Glutamatergic neuron (in vitro differentiated cells): ENCODE measurements at places on chromosomes 6 and 20. TPM values are rescaled to one million over a fixed set of nuclear protein-coding genes. Genes with fewer than 3 reads are reported as not detected.

DNA sequence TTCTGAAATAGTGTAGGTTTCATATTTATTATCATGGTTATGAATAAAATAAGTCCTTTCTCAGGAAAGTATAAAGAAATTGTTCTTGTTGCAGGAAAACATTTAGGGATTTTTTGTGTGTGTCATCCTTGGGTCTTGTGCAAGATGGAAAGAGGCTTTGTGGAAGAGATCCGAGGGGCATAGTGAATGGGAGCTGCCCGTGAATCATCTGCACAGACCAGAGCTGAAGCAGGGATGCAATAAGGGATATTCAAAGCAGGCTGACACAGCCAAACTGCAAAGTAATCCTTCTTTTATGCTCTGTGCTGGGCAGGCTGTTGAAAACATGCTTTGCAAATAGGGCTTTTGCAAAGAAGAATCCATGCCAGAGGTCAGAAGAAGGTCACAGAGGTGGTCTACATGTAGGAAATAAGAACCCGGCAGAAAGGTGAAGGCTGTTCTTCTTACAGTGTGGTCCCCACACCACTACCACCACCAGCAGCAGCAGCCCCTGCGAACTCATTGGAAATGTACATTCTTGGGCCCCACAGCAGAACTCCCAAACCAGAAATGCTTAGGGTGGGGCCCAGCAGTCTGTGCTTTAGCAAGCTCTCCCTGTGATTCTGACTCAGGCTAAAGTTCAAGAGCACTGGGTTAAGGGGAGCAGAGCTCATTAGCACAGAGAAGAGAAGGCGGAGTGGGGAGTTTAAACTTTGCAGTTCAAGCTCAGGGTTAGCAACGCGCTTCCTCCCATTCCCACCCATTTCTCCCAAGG is 237.6 kb downstream of the QKI start:
- peaks cover under 1% of the 10 kb centered on the region for H3K36me3 ChIP-seq
- H3K27me3 ChIP-seq, result no peaks in the 10 kb centered on the region
- H3K4me1 ChIP-seq, result peaks cover 2% of the 10 kb centered on the region
- H3K4me3 ChIP-seq, result no peak overlapping the region
- H3K27ac ChIP-seq, result no peak overlapping the region
- no peak for DNase-seq

DNA sequence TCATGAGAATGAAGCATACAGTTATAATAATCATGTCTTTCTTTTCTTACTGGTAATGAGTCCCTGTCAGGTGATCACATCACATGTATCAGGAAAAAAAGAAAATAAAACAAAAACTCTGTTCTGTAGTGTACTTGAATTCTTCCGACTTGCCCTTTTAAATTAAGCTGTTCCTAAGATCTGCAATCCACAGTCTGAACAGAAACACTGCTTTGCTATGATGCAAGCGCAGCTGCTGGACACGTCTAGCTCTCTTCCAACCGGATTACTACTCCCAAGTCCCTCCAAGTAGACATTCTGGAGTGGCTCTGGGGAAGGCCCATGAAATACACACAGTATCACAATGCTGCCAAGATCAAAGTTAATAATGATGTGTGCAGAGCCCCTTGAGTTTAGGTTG is 83.7 kb downstream of the FYN start:
- H3K27me3 ChIP-seq, result peaks cover 2% of the 10 kb centered on the region
- peaks cover 44% of the 10 kb centered on the region for H3K4me1 ChIP-seq
- DNase-seq, result no peak
- H3K36me3 ChIP-seq, result no peaks in the 10 kb centered on the region
- no peak overlapping the region for H3K27ac ChIP-seq

Gene PRR18
- total RNA-seq, result not detected

DNA sequence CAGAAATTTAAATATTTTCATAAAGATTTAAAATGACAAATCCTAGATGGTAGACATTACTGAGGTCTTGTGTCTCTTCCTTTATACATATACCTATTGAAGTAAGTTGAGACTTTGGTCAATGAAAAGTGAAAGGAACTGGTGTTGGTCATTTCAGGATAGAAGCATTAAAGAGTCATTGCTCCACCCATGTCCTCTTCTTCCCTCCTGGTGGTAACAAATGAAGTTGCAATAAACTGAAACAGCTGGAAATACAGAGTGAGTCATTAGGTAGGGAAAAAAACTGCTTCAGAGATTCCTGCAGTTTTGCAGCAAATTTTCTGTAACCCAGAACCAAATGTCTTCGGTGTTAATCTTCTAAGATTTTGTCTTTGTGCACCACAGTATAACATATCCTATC is 448.0 kb downstream of the EYS start:
- H3K4me3 ChIP-seq, result no peak overlapping the region
- H3K27me3 ChIP-seq, result no peaks in the 10 kb centered on the region
- no peak overlapping the region for H3K27ac ChIP-seq
- no peak for DNase-seq

Gene ZSCAN31
- 6.9 TPM for total RNA-seq

Gene OPRM1
- total RNA-seq, result not detected

- H3K27ac ChIP-seq, result no peak overlapping the region
- DNase-seq, result no peak
- no peaks in the 10 kb centered on the region for H3K4me1 ChIP-seq
- no peaks in the 10 kb centered on the region for H3K27me3 ChIP-seq
- H3K4me3 ChIP-seq, result no peak overlapping the region
- peaks cover 8% of the 10 kb centered on the region for H3K36me3 ChIP-seq
These were observed 169.9 kb upstream of the HDDC2 start for GRCh38 chr6:125471667-125472066.
